Esophagus squamous epithelium (tissue), 5 donors: ENCODE measurements at places on chromosomes 2 and 18.

DNA sequence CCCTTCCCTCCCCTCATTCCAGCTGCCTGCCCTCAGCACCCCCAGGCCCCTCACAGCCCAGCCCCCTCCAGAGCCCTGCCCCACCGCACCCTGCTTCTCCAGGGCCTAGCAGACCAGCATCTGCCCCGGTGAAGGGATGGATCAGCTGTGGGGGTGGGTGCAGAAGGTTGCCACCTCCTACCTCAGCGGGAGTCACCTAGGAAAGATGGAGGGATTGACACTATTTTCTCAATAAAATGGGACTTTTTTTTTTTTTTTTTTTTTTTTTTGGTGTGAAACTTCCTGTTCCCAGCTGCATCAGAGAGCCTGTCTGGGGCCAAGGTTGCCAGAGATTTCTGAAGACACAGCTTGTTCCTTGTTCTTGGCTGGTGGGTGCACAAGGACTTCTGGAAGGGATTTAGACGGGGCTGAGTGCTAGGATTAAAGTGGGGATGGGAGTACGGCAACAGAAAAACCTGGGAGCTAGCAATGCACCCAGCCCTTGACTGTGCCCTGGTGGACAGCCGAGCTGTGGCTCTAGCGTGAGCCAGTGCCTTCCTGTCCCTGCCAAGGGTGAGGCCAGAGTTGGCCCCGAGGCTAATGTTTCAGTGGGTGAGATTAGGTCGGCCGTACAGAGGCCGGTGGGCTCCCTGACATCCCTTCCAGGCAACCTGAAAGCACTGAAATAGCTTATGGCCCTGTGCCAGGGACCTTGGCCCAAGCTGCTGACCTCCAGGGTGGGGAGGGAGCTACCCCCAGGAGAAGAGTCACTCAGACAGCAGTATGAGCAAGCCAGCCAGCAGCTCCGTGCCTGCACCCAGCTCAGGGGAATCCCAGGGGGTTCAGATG is 4.6 kb downstream of the B3GNT7 start:
- DNase-seq = no peak

DNA sequence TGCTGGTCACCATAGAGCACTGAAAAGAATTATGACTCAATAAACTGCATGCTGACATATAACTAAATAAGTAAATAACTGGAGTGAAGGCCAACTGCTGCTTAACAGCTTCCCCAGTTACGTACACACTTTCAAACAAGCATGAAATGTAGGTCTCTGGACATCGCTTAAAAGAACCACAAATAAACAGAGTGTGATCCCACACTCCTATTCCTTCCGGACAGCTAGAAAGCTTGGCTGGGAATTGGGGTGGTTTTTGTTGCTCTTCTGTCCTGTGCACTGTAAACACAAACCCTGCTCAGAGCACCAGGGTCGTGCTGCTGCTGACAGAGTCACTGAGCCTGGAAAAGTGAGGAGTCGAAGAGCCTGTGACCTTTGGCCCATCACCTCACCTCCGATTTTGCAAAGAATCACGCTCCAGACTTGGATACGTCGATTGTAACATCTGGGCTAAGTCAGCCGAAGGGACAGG is 162.7 kb upstream of the NT5C1B start:
- no peak for DNase-seq

- no peak for DNase-seq
Observed at GRCh38 chr2:176679061-176679669, 409.9 kb downstream of the MTX2 start.

DNA sequence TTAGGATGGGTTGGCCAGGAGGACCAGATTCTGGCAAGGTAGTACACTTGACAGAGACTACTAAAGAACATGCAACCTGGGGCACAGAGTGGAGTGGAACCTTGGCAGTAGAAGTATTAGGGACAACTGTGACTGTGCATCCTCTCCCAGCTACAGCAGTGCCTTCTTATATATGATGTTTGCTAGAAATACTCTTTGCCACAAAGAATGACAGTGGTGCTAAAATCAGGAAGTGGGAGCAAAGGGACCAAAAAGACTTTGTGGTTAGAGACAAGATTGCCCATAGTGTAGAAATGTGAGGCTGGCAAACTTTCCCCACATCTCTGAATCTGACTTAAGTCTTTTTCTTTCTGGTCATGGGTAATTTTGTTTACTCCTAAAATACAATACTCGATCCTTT is 9.4 kb upstream of the SLC38A11 start:
- DNase-seq = no peak

GRCh38 chr2:160384791-160385190 is 108.8 kb downstream of the RBMS1 start:
- no peak for DNase-seq

- DNase-seq = no peak
Observed at GRCh38 chr2:67466734-67467133, 69.6 kb downstream of the ETAA1 start.

- DNase-seq = no peak
Observed at GRCh38 chr2:157748371-157749142, 119.9 kb upstream of the ACVR1C start.

DNA sequence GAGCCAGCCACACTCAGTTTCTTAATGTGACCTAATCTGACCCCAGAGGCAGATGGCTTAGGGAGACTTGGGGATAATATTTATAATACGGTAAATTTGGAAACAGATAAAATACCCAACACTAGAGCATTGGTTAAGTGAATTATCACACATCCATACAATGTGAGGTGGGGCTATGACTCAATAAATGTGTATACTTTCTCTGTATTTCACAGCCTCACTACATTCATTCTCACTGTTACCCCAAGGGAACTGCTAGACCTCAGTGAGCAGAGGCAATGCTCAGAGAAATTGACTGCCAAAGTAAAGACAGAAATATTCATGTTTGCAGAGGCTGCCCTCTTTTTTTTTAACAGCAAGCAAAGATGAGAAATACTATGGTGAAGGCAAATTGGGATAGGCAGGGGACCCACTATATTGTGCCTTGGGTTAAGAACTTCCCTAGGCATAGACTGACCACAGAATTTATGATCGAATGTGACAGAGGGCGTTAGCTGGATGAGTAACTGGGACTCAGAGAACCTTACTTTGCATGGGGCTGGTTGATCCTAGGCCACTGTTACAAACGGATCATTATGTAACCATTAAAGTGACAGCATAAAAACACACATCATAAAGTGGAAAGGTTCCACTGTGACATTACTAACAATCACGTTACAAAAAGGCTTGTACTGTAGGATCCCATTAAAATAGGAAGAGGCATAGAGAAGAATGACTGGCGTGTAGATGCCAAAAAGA is 246.0 kb upstream of the LYPD1 start:
- DNase-seq = no peak

DNA sequence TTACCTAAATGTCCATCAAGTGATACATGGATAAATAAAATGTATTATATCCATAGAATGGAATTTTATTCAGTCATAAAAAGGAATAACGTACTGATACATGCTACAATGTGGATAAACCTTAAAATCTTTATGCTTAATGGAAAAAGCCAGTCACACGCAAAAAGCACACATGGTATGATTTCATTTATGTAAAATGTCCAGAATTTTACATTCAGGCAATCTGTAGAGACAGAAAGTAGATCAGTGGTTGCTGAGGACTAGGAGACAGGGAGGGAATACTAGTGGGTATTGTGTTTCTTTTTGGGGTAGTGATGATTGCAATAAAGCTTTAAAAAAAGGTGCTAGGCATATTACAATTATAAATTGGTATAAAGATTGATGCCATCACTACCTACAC is 30.7 kb upstream of the CD302 start:
- no peak for DNase-seq

- DNase-seq = no peak
Observed at GRCh38 chr2:54712516-54712915, 10.9 kb upstream of the EML6 start.

DNA sequence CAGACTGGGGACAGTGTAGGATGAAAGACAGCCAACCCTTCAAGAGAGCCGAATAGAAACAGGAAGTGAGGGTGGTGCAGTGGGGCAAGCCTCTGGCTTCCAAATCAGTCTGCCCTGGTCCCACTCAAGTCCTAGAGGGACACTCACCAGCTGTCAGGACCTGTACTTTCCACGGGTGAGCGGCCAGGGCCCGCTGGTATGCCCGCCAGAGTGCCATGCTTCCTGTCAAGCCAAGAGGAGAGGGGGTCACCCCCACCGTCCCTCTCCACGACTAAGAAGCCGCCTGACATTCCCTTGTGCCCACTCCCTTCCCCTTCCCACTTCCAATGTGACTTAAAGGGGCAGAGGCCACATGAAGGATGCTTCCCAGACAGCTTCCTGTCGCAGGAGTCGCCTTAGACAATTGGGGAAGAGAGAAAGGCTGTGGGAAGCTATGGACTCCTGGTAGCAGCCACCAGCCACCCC is 564 bp downstream of the MPV17 start:
- no peak for DNase-seq

DNA sequence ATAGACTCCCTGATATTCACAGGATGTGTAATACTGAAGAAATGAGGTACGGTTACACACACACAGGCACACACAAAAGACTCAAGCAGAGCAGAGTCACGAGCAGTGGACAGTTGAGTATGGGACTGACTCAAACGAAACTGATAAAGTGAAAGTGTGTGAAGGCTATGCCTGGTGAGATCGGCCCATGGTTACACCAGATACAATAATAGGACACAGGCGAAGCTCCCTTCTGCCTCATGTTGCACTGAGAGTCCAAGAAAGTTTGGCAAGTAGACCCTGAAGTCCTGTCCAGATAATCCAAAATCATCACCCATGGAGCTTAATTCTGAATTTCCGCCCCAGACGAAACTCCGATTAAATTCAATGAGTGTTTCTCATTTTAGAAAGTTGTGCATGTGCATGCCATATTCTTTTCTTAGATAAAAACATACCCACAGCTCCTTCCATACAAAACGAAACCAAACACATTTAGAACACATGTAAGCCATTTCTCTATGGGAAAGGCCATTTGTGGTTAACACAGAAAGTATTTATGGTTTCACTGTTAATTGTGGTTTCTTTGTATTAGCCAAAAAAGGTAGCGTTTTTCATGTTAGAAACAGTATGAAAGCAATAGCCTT is 567.6 kb downstream of the PLCL1 start:
- DNase-seq = no peak

DNA sequence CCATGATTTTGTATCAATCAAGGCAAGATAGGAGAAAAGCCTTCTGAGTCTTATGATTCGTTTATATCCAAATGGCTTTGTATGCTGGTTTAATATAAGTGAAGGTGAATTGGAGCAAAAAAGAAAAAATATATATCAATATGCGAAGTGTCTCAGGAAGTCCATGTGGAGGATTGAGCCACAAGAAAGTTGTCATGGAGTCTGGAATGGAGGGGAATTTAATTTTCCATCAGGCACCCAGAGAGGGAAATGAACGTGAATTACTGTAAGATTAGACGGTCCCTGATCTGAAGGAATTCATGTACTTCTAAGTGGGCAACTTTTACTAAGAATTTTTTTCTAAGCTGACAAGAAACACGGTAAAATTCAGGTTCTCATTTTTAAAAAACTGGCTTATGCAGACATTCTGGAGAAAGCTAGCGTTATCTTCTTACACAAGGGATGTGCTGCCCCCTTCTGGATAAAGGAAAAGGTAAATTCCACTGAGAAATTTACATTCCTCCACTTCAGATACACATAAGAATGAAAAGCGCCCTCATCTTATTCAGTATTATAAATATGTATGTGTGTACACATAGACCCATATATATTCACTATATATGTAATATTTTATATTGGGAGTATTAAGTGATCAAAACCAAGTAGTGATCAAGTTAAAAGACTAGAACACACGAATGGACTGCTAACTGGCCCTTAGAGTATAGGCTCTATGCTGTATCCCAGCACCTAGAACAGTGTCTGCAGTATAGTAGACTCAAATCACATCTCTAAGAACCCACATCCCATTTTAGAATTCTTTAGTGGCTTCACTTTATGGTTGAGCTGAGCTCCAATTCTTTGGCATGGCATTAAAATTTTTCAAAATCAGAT is 289.0 kb upstream of the TFPI start:
- DNase-seq = no peak

- DNase-seq = no peak
Observed at GRCh38 chr2:229669841-229670240, 44.5 kb downstream of the DNER start.

- no peak for DNase-seq
Observed at GRCh38 chr2:41912337-41912736, 135.5 kb upstream of the PKDCC start.

DNA sequence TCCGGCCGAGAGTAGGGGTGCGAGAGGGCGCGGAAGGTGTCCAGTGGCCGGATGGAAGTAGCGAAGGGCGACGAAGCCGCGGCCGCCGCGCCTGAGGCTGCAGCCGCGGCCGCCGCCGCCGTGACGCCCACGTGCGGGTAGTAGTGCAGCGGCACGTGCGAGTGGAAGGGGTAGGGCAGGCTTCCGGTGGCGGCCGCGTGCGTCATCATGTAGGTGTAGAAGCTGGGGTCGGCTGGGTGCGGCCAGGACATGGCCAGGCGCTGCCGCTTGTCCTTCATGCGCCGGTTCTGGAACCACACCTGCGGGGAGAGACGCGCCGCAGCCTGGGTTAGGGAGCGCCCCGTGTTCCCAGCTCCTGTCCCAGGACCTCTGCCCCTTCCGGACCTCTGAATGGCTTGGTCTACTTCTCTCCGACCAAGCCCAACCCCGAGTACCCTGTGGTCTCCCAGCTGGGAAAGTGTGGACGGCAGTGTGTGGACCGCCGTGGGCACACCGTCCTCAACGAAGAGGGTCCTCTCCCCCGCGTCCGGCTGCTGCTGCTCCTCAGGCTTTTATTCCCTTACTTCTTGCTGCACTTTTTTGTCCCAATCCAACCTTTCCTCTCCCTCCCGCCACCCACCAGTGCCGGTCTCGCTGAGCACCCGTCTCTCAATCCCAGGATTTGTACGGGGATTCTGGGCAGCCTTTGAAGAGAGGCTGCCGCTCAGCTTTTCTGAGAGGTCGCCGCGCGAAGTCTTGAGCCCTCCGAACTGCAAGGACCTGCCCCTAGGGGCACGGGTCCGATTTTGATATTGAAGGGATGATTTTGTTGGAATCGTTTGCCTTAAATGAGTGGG is 3.0 kb downstream of the EVX2 start:
- no peak for DNase-seq

DNA sequence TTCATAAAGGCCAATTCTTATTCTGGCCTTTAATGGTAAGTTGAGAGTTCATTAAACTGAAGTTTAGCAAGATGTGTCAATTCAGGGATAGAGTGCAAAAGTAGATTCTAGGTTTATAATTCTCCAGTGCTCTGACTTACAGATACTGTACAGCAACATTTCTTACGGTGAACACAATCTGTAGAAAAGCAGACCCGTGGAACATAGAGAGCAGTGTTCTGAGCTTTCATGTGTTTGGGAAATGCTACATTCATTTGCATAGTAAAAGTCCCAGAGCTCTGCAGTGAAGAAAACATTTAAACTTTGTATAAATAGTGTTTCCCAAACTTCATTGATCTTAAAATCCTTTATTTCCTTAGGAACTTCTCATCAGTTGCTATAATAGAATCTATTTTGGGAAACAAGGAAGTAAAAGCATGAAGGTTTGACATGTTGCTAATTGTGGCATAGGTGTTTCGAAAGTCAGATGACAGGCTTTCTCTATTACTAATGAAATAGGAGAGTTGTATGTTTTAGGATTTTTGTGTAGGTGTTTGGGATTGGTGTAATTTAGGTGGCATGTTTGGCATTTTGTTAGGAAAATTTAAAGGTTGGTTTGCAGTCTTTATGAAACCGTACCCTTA is 138.2 kb downstream of the ASXL3 start:
- no peak for DNase-seq

GRCh38 chr2:225064362-225064761 is 22.1 kb upstream of the DOCK10 start:
- no peak for DNase-seq
